ENCODE measurements at places on chromosomes 1 and 21. TPM values are rescaled to one million over a fixed set of nuclear protein-coding genes. Genes with fewer than 3 reads are reported as not detected.

GRCh38 chr1:94550396-94550795 is 8.8 kb upstream of the F3 start:
- DNase-seq: no peak

GRCh38 chr1:58849551-58849950 is 65.7 kb upstream of the JUN start:
- DNase-seq: no peak

GRCh38 chr1:161899091-161899490 is 124.6 kb downstream of the OLFML2B start:
- no peak for DNase-seq

- DNase-seq: peak; percentile 95
These were observed 45.6 kb downstream of the XCL2 start for GRCh38 chr1:168498159-168498631.

DNA sequence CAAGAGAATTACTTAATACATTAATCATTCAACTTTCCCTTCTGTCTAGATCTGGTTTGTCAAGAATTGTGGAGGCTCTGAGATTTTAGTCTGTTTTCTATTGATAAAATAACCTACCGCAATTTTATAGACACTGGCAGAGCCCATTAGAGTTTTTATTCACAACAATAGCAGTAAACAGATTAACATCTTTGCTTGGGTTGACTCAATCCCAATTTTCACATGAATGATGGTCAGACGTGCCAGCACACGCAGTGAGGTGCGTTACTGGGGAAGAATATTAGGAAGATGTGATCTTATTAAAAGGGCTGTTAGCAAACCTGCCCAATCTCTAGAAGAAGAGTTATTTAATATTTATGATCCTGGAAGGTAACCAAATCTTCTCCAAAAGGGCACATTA is 736.6 kb downstream of the MRPL39 start:
- DNase-seq: no peak

- no peak for DNase-seq
These were observed 311.3 kb downstream of the RGS7 start for GRCh38 chr1:241045659-241046058.

DNA sequence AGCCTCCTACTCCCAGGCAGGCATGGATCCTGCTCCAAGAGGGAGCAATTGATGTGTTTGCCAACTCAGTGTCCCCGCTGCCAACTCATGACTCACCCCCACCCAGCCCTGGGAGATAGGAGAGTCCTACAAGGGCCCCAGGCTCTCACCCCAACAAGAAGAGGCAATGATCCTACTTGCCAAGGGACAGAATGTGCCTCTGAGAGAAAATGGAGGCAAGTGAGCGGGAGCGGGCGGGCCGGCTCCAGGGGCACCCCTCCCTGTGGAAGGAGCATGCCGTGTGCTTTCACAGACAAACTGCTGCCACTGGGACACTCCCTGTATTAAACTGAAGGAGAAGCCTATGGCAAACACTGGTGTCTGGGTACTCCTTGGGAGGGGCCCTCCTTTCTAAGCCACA is 16.7 kb downstream of the PKP1 start:
- DNase-seq: no peak

FAM167B gene
- not detected for total RNA-seq

CAPN9 gene
- not detected for total RNA-seq

GRCh38 chr1:1187938-1188337 is 14.3 kb downstream of the TTLL10 start:
- no peak for DNase-seq

- no peak for DNase-seq
These were observed 141.0 kb downstream of the PBX1 start for GRCh38 chr1:164699815-164700491.

DNA sequence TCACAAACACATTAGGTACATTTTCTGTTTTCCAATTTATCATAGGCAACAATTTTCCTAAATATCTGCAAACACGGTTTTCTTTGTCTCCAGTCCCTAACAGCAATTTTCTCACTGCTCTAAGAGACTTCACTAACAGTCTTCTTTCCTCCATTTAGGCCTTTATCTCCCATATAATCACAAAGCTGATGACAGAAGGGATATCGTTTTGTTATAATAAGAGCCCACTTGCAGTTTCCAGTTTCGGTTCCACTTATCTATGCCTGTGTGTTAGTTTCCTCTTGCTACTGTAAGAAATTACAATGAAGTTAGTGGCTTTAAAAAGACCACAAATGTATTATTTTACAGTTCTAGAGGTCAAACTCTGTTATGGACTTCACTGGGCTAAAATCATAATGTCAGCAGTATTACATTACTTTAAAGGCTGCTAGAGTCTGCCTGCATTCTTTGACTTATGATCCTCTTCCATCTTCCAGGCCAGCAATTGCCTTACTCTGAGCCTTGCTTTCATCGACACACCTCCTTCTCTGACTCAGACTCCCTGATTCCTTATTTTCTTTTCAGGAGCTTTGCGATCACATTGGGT is 549.3 kb downstream of the NCAM2 start:
- DNase-seq: peak; percentile 9

PHC2 gene
- 56.6 TPM for total RNA-seq

GRCh38 chr1:211928290-211928801 is 97.8 kb upstream of the LPGAT1 start:
- peak; percentile 56 for DNase-seq

SLAMF1 gene
- total RNA-seq: 0.24 TPM

DNA sequence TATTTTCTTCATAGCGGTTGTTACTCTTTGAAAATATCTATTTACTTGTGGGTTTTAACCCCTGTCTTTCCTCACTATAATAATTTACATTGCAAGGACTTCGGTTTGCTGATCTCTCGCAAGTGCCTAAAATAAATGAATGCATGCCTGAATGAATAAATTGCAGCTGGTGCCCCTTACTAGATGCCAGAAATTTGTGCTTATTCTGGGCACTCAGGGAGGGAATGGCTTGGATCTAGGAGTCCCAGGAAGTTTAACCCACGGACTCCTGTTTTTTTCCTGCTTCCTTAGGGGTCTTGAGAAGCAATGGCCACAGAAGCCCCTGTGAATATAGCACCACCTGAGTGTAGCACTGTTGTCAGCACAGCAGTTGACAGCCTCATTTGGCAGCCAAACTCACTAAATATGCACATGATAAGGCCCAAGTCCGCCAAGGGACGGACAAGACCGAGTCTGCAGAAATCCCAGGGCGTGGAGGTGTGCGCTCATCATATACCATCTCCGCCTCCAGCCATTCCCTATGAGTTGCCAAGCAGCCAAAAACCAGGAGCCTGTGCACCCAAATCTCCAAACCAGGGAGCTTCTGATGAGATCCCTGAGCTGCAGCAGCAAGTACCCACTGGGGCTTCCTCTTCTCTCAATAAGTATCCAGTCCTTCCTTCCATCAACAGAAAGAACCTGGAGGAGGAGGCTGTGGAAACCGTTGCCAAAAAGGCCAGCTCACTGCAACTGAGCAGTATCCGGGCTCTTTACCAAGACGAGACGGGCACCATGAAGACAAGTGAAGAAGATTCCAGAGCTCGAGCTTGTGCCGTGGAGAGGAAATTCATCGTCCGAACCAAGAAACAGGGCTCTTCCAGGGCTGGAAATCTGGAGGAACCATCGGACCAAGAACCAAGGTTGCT is 4.2 kb upstream of the PLA2G2C start:
- DNase-seq: no peak

C1orf116 gene
- 2.2 TPM for total RNA-seq

GRCh38 chr1:53513846-53514245 is 54.6 kb downstream of the DMRTB1 start:
- DNase-seq: no peak

CLCNKA gene
- total RNA-seq: not detected

All from umbilical cord (tissue), 2 donors.